ENCODE measurements at places on chromosomes 2 and 18.

- DNase-seq: no peak
Measured at GRCh38 chr18:49133112-49133511, 182.3 kb upstream of the SMAD7 start.

DNA sequence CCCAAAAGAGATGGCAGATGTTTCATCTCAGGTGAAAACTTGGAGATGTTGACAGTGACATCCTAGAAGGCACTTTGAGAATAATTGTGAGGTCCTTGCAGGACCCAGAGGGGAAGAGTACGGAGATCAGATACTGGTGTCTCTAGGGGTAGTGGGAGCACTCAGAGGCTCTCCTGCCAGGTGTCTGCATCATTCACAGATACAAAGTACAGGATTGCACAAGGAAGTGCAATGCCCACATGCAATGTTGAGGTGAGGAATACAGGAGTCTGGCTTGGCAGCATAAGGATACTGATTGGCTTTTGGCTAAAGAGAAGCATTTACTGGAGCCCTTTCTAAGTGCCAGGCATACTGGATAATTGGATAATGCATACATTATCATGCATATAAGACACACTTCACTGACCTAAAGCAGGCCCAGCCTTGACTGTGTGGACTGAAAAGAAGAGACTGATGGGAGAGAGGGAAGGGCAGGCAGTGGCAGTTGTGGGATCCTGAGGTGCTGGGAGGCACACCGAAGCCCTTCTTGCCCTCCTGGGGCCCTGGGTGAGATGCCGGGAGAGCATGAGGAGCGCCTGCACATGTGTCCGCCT lies 31.0 kb upstream of the NCKAP5 start:
- DNase-seq: no peak

DNA sequence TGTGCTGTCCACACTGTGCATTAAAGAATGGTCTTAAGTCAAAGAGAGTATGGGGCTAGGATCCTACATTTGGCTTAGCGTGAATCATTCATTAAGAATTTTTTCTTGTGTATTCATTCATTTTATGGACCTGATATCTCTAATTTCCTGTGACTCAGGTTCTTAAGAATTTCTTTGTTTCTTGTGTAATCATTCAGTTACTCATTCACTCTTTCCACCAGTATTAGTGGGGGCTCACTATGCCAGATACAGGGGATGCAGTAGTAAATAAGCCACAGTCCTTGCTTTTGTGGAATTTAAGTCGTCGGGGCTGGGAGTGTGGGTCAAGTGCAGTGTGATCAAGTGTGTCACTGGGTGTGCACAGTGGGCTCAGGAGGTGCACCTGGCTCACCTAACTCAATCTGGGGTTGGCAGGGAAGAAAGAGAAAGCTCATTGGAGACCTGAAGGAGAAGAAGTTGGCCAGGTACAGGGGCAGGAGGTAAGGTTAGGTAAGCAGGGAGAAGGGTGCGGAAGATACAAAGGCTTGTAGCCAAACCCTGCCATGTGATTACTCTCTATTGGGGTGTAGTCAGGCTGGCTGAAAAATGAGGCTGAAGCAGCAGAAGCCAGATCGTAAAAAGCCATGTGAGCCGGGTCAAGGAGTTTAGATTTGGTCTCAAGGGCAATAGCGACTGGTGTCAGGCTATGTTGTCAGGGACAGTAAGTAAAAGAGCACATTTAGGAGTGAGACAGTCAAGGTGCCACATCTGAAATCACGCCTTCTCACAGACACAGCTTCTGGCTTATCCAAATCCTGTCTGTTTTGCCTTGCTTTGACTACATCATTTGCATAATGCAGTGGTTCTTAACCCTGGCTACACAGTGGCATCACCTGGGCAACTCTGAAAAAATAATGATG lies 67.2 kb downstream of the KCTD1 start:
- no peak for DNase-seq

DNA sequence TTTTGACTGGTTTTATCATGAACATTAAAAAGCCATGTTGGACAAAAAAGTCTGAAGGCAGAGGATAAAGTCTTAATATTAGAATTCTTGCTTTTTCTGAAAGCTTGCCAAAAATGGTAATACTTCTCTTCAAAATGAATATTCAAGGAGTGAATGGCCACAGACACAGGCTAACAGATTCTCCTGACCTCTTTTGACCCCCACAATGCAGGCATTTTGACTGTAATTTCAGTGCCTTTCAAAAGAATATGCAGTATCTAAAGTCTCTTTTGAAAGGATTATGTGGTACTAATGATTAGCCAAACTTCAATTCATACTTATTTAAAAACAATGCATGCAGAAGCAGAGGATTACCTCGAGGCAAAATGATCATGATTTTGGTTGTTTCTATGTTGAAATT lies 557.8 kb upstream of the GCFC2 start:
- no peak for DNase-seq

- DNase-seq: no peak
Measured at GRCh38 chr2:221673248-221673647, 101.1 kb upstream of the EPHA4 start.

- DNase-seq: no peak
Measured at GRCh38 chr18:76687304-76687962, 134.9 kb upstream of the ZNF236 start.

GRCh38 chr2:23131066-23131575 lies 253.9 kb upstream of the KLHL29 start:
- no peak for DNase-seq

DNA sequence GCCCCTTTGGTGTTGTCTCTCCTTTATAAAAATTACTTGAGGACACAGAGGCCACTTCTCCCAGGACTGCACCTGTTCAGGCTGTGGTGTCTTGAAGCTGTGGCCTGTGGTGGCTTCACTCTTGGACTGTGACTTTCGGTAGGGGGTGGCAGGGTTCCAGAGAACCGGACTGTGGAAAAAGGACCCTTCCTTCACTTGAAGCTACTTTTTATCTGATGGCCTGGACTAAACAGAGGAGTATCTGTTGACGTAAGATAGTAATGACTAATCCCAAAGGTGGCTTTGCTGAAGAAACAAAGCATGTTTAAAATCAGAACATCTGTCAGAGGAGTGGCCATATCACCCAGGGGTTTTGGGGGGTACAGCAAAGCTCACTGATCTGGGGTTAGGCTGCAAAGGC lies 60.8 kb downstream of the CENPO start:
- DNase-seq: no peak

DNA sequence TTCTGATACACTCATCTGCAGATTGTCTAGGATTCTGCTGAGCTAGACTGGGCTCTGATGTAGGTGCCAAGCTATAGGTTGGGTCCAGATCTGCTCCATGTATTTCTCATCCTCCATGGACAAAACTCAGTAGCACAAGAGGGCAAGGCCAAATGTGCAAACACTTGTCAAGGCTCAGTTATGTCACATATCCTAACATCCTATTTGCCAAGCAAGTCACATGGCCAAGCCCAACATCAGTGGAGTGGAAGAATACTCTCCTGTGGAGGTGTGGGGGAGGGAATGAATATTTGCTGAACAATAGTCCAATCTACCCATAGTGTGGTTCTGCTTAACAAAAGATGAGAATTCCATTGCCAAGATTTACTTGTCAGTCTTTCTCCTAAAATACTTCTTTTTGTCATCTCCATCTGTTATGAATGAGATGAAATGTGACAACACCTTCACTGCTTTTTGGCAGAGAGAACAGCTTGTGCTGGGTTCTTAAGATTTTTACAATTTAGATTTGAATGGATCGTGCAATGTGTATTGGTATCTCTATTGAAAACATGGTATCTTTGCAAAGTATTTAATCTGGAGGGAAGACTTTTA lies 89.9 kb downstream of the OXER1 start:
- no peak for DNase-seq
